ENCODE measurements at places on chromosomes 12 and 14.

DNA sequence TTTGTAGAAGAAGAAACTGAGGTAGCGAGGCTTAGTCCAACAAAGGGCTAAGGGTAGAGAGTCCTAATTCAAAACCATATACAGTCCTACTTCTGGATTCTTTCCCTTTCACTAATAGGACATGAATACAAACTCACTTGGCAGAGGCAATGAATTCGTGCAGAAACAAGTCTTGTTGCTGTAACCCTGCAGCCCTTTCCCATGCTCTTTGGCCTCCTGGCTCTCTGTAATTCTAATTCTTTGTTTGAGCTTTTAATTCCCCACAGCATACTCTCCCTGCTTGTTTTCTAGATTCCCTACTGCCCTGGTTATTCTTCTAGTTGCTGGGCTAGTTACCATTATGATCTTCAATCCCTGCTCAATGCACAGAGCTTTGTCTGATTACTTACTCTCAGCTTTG, 381.4 kb downstream of the ETNK1 start:
- no peak for DNase-seq

DNA sequence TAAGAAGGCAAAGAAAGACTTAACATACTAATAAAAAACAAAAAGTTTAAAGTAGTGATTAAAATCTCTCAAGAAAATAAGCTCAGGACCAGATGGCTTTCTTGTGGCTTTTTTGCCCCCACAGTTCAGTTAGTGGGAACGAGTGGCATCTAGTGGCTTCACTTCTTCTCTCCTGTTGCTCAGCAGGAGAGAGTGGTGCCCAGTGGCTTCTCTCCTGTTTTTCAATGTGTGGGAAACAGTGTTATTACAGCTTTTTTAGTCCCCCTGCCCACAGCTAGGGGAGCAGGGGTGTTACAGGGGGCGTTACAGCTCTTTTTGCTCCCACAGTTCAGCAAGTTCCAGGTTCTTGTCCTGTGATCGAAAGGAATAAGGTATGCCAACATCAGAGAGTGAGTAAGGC, 135.2 kb downstream of the RERGL start:
- no peak for DNase-seq

- no peak for DNase-seq
Observed at GRCh38 chr12:42420395-42420794, 94.4 kb downstream of the PPHLN1 start.

GRCh38 chr12:45907955-45908354, 82.4 kb downstream of the SCAF11 start:
- no peak for DNase-seq

- DNase-seq = no peak
Observed at GRCh38 chr12:109592905-109593272, 19.3 kb downstream of the MVK start.

- DNase-seq = no peak
Observed at GRCh38 chr14:95818581-95818980, 58.1 kb upstream of the TUNAR start.

GRCh38 chr12:108136697-108137096, 7.6 kb downstream of the WSCD2 start:
- no peak for DNase-seq

DNA sequence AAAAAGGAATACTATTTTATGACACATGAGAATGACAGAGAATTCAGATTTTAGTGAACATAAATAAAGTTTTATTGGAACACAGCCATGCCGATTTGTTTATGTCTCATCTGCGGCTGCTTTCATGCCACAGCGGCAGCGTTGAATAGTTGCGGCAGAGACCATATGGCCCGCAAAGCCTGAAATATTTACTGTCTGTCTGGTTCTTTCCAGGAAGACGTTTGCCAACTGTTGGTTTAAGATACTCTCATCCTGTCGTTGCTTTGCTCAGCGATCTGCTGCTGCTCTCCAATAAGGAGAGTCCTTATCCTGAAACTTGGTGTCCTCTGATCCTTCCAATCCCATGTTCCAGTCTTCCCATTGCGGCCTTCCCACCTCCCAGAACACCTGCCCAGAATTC, 89.9 kb downstream of the SLC24A4 start:
- no peak for DNase-seq
